Activated CD4-positive, alpha-beta T cell treated with anti-CD3 and anti-CD28 coated beads for 4 hours (primary cell): ENCODE measurements at places on chromosomes 2 and 18.

GRCh38 chr2:40896358-40896757 is 444.5 kb upstream of the SLC8A1 start:
- DNase-seq: no peak

DNA sequence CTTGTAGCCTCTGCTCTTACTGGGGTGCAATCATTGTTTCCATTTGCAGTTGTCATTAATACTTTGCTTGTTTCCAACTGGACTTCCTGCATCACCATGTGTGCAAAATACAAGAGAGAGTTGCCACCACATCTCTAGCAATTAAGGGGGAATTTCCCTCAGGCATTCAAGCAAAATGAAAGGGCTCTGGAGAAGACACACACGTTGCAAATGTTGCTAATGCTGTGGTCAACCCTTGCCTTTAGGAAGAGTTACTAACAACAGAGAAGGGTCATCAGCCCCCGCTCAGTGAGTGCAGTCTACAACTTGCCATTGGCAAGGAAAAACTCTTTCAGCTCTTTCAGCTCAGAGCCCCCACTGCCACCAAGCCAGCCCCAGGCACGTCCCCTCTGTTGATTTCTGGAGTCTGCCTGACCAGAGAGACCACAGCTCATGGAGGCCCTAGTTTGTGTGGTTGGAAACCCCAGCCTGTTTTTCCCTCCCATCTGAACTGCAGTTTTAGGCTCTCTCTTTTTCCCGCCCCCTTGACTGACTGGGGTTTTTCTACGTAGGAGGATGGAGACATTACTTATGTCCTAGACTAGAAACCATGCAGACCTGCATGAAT is 25.9 kb upstream of the GPR45 start:
- no peak for DNase-seq

- DNase-seq: no peak
These were observed 31.0 kb downstream of the EDAR start for GRCh38 chr2:108958002-108958401.

GRCh38 chr2:207289295-207290018 is 123.7 kb upstream of the KLF7 start:
- DNase-seq: no peak

- DNase-seq: no peak
These were observed 32.6 kb downstream of the VIT start for GRCh38 chr2:36729067-36729466.

- no peak for DNase-seq
These were observed 1.3 kb upstream of the CXCR1 start for GRCh38 chr2:218168016-218168415.

DNA sequence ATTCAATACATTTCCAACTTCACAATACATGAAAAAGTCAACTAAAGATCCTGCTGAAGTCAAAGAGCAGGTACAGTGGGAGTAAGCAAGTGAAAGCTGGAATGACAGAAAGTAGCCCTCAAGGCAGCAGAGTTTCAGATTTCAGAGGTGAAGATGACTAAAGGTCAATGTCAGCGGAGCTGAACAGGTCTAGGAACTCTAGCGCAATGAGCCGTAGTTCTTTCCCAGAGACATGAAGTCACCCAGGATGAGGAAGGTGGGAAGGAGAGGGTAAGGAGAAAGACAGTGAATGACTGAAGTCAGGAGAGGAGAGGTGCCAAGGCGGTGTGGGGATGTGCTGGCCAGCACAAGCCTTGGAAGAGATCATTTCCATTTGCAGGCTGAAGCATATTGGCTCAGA is 28.1 kb downstream of the PTPN2 start:
- DNase-seq: no peak

- DNase-seq: no peak
These were observed 154.3 kb downstream of the NDUFA10 start for GRCh38 chr2:239870863-239871262.
